Activated CD4-positive, alpha-beta memory T cell treated with anti-CD3 and anti-CD28 coated beads for 36 hours (primary cell): ENCODE measurements at places on chromosomes 11 and 22. TPM values are rescaled to one million over a fixed set of nuclear protein-coding genes. Genes with fewer than 3 reads are reported as not detected.

The NXPE1 gene
- not detected for total RNA-seq

The IGF2 gene
- 26.5 TPM for total RNA-seq

The RTN4RL2 gene
- 0.36 TPM for total RNA-seq

The SPINDOC gene
- total RNA-seq, result 27.9 TPM

The CECR2 gene
- total RNA-seq, result not detected

The PRR5 gene
- 10.3 TPM for total RNA-seq
